Endothelial cell of umbilical vein (primary cell): ENCODE measurements at places on chromosomes 2 and 18.
A peak's percentile ranks its signal among the peaks of the same experiment; 100 is the strongest.

- no peak for DNase-seq
Observed at GRCh38 chr2:227608561-227609338, 5.9 kb downstream of the SCYGR3 start.

GRCh38 chr2:173984866-173985604 is 19.9 kb upstream of the SP3 start:
- no peak for DNase-seq

GRCh38 chr2:3741396-3741795 is 38.0 kb downstream of the DCDC2C start:
- no peak for DNase-seq

DNA sequence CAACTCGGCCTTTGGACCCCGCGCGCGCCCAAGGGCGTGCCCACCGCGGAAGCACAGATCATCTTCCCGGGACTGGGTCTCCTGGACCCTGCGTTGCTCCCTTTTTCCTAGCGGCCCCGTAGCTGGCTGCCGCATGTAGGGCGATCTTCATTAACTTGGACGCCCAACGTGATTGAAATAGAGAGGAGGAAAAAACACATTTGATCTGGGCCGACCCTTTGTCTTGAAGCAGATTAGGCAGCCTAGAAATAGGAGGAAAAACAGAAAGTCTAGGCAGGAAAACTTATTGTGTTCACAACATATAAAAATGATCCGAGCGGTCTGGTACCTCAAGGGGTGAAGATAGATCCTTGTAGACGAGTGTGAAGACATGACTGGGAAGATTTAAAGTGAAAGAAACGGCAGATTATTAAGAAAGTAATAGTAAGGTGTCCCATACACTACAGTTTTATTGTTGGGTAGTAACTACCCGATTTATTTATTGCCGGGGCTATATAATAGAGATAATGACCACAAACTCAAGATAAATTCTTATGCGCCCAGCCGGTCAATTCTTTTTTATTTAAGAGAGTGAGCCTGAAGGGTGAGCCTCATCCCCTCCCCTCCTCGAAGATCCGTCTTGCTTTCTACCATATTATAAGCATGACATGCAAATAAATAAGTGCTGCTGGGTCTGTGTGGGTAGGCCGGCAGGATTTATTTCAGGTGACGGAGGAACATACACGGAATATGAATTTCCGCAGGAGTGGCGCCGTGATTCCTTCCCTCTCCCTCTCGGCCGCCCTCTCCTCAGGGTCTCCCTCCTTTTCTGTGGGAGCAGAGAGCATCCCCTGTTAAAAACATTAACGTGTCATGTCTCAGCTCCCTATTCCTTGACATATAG is 147.4 kb downstream of the MEIS1 start:
- no peak for DNase-seq

- no peak for DNase-seq
Observed at GRCh38 chr2:107325981-107326786, 440.2 kb upstream of the ST6GAL2 start.

- DNase-seq = no peak
Observed at GRCh38 chr2:70035344-70035844, 51.9 kb upstream of the PCBP1 start.

DNA sequence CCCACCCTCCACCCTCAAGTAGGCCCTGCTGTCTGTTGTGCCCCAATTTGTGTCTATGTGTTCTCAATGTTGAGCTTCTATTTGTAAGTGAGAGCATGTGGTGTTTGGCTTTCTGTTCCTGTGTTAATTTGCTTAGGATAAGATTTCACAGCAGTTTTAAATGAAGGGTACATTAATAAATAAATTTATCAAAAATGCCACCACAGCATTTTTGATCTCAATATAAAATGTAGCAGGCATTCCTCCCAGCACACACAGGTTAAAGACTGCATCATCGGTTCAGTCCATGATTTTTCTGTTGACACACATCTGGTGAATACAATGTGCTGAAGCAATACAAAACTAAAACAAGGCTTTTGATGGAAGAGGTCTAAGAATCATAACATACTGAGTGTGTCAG is 412.0 kb upstream of the LYPD1 start:
- DNase-seq = no peak

DNA sequence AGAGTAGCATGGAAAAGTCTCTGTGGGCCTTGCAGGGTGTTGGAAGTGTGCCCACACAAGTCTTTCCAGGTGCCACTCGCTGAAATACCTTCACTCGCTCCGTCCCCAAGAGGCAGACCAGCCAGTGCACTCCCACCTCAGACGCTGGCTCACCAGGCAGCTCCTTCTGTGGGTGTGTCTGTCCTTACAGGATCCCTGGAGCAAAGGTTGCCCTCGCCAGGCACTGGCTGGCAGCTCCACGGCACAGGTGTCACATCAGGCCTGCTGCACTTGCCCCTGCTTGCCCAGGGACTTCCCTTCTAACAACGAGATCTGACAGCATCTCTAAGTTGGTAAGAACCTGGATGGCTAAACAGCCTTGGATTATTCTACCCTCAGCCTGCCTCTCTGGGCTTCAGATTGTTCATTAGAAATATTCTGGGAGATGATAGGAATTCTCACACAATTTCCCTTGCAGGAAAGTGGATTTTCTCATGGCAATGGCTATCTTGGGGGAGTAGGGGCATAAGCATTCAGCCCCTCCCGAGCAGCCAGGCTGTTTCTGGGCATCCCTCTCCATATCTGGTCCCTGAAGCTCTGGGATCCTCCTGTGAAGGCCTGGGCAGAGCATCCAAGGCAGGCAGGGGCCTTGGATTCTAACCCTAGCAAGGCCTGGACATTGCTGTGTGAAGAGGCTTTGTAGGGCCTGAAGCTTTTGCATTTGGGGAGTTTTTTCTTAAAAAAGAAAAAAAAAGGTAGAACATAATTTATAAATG is 262.1 kb downstream of the MYCN start:
- DNase-seq = no peak

DNA sequence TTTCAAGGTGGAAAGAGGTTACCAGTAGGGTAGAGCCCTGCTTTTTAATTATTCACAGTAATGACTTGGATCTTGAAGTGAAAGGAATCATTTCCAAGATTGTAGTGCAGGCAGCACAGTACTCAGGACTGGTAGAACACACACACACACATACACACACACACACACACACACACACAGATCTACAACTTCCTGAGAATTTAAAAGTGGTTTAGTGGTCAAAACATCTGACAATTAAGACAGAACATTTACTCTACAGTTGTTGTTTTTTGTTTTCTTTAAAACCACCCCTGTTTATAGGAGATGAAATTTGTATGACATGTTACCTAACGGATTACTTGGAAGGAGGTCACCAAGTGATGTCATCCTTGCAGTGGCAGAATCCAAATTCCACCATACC is 146.7 kb upstream of the VRK2 start:
- DNase-seq = no peak

- DNase-seq = peak; percentile 38
Observed at GRCh38 chr2:98822301-98823164, 91.6 kb upstream of the MGAT4A start.

DNA sequence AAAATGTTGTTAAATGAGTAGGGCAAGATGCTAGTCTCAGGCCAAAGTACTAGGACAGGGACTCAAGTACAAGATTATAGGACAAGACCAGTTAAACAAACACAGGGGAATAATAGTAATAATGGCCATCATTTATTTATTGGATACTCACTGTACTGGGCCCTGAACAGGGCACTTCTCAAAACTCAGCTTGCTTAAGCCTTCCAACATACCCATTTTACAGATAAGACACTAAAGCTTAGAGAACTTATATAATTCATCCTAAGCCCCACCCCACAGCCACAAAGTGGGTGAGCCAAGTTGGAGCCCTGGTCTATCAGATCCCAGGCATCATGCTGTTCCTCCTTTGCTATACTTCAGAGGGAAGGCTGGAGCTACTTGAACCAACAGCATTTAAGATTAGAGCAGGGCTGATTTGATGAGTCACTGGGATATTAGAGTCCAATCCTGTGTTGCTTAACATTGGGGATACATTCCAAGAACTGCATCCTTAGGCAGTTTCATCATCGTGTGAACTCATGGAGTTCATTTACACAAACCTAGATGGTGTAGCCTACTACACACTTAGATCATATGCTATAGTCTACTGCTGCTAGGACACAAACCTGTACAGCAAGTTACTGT is 153.6 kb downstream of the MTCL1 start:
- DNase-seq = no peak

DNA sequence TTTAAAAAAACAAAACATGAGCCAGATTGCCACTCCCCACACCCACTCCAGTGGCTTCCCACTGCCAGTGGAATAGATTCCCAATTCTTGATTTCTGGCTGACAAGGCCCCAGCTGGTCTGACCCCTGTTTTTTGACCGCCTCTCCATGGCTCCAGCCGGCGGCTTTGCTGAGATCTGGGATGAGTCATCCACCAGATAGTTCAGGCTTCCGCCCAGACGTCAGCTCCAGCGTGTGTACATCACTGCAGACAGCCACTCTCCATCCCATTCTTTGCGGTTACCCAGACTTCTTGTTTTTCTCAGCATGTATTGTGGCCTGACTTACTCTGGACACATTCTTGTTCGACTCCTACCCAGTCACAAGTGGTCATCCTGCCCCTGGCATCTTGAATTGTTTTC is 227.9 kb downstream of the GBX2 start:
- no peak for DNase-seq

- no peak for DNase-seq
Observed at GRCh38 chr2:127857265-127857808, 618 bp downstream of the POLR2D start.

GRCh38 chr2:15630121-15630977 is 38.7 kb downstream of the DDX1 start:
- DNase-seq = no peak

GRCh38 chr18:25235401-25236042 is 116.4 kb downstream of the ZNF521 start:
- peak; percentile 58 for DNase-seq

- no peak for DNase-seq
Observed at GRCh38 chr2:204298404-204298803, 246.9 kb upstream of the PARD3B start.

GRCh38 chr2:226478109-226478809 is 321.4 kb downstream of the IRS1 start:
- peak; percentile 72 for DNase-seq

DNA sequence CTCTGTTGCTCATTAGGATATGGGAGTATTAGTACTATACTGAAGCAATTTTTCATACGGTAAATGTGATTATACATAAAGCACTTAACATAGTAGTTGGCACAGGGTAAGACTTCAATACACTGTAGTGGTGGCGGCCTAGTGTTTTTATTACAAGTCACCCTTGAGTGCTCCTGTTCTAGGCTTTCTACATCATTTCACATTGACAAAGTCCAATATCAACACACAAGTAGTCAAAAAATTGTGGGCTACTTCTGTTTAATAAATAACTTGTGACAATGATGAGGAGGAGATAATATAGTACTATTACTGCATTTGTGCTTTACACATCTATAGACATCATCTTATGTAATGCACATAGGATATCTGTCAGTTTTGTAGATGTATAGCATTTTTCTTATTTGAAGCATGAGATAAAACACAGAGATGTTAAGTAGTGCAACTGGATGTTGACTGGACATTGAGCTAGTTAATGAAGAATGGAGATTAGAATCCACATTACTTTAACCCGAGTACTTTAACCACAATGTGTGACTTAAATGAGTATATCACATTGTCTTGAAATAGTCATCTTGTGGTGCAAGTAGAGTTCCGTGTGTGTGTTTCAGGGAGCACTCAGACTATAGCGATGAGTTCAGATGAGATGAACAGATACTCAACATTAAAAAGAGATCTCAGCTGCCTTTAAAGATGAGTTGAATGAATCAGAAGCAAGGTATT is 134.8 kb downstream of the ZNF385B start:
- DNase-seq = no peak

- DNase-seq = no peak
Observed at GRCh38 chr18:48575658-48576456, 37.0 kb downstream of the CTIF start.

GRCh38 chr2:41141146-41141791 is 689.4 kb upstream of the SLC8A1 start:
- DNase-seq = no peak

DNA sequence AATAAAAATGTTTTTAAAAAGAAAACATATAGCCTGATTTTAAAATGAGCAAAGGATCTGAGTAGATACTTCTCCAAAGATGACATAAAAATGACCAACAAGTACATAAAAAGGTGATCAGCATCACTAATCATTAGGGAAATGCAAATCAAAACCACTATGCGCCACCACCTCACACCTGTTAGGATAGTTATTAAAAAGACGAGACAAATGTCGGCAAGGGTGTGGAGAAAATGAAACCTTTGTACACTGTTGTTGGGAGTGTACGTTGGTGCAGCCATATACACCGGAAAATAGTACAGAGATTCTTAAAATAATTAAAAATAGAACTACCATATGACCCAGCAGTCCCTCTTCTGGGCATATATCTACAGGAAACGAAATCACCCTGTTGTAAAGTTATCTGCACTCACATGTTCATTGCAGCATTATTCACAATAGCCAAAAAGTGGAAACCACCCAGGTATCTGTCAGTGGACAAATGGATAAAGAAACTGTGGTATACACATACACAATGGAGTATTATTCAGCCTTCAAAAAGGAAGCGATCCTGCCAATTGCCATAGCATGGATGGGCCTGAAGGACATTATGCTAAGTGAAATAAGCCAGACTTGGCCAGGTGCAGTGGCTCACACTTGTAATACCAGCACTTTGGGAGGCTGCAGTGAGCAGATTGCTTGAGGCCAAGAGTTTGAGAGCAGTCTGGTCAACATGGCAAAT is 91.6 kb downstream of the PRKRA start:
- DNase-seq = no peak

- DNase-seq = no peak
Observed at GRCh38 chr2:44825702-44826101, 115.8 kb upstream of the SIX3 start.

DNA sequence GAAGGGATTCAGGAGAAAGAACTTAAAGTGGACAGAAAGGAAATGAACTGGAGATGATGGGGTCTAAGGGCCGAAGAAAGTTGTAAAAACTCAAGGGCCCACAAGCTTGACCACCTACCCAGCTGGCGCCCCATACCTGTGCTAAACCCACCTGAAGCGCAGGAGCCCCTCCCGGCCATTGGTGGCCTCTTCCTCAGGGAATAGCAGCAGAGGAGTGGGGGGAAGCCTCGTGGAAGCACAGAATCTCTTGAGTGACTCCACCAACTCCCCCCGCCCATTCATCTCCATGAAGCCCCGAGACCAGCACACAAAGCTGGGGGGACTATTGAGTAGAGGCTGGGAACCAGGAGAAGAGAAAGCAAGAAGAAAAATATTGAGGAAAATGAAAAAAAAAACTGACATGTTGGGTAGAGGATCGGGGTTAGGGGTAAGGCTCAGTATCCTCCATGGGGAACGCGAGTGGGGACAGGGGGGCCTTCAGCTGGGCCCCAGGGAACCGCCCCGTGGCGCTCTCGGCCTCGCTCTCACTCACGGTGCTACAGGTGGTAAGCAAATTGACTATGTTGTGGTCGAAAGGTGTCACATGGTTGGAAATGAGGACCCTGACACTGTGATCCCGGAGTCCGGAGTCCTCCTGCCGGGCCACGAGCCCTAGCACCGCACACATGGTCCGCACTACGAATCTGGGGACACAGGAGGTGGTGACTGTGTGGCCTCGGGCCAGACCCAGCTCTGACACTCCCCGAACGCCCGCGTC is 728 bp downstream of the AUP1 start:
- no peak for DNase-seq
